Left kidney (tissue), 8 donors: ENCODE measurements at places on chromosomes 7 and 10. TPM values are rescaled to one million over a fixed set of nuclear protein-coding genes. Genes with fewer than 3 reads are reported as not detected.

GRCh38 chr10:19654576-19654975 lies 161.7 kb upstream of the PLXDC2 start:
- DNase-seq, result no peak

DNA sequence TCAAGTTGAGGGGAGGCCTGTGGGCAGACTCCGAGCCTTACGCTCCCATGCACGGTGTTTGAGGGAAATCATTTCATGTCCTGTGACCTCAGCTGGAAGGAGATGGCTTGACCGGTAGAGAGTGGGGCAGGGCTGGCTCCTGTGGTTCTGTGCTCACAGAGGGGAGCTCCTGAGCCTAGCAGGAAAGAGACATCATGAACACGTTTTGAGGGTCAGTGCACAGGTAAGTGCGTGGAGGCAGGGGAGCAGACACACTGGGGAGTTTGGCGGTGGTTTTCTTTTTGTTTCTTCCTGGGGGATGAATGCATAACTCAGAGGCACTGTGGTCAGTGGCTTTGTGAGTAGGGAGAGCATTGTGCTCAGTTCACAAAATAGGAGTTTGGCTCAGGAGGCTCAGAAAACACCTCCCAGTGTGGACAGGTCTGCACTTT lies 22.5 kb downstream of the ADCY1 start:
- DNase-seq, result no peak

Gene CTAGE15
- 0.73 TPM for polyA plus RNA-seq

Gene C1QL3
- 0.40 TPM for polyA plus RNA-seq

GRCh38 chr10:114017271-114017670 lies 26.4 kb upstream of the ADRB1 start:
- DNase-seq, result no peak

Gene OR2A42
- 1.8 TPM for polyA plus RNA-seq

GRCh38 chr7:46003896-46004875 lies 83.1 kb upstream of the IGFBP3 start:
- no peak for DNase-seq

GRCh38 chr7:157712666-157713235 lies 375.9 kb downstream of the DNAJB6 start:
- no peak for DNase-seq

GRCh38 chr10:5317547-5318107 lies 47.1 kb upstream of the UCN3 start:
- peak; percentile 21 for DNase-seq

DNA sequence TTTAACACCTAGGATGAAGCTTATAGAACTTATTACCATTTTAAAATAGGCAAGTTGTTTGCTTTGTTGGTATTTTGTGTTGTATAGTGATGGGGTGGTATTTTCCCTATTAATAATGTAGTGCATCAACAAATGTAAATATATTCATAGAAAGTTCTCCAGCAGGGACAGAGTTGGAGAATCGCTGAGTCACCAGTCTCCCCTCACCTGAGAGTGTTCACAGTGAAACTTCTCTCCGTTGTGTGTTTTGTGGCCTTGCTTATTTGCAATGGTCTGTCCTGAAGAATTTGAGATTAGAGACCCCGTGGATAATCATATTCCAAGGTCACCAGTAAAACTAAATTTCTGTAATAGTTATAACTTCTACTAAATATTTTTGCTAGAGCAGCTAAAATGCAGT lies 51.0 kb downstream of the HDAC9 start:
- no peak for DNase-seq

DNA sequence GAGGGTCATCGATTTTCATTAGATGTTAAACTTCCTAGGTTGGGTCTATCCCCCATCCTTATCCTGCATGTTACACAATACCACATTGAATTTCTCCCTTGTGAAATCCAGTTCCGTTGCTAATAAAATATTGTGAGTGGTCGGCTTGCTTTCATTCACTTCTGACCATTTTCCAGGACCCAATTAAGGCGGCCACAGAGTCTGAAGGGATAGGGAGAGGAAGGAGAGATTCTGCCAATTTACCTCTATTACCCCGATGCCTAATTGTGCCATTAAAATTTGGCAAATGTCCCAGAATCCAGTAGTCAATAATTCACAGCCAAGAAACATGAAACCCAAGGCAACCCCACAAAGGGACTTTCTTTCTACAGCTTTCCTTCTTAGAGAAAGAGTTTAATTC lies 129.9 kb downstream of the IPMK start:
- peak; percentile 48 for DNase-seq

DNA sequence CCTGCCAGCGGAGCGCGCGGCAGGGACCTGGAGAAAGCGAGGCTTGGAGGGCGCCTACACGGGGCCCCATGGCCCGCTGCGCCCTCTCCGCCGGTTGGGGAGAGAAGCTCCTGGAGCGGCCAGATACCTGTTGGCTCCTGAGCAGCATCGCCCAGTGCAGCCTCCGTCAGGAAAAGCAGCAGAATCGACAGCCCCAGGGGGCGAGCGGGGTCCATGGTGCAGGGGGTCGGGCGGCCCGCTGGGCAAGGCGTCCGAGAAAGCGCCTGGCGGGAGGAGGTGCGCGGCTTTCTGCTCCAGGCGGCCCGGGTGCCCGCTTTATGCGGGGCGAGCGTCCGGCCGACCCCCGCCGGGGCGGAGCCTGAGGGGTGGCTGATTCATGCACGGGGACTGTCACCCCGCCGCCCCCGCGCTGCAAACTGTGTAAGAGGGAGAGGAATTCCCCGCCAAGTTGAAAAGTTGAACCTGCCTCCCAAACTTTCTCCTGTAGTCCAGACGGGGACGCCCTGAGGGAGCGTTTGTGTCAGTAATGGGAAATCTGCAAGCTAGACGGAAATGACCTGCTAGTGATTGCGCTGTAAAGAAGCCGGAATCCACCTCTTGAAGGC lies at the start of gene TFPI2:
Gene TFPI2 (minus strand): TSS at position 290 of the 605 bp plus-strand sequence. CDS start 75 bp downstream, at position 215.
- peak; percentile 67 for DNase-seq

DNA sequence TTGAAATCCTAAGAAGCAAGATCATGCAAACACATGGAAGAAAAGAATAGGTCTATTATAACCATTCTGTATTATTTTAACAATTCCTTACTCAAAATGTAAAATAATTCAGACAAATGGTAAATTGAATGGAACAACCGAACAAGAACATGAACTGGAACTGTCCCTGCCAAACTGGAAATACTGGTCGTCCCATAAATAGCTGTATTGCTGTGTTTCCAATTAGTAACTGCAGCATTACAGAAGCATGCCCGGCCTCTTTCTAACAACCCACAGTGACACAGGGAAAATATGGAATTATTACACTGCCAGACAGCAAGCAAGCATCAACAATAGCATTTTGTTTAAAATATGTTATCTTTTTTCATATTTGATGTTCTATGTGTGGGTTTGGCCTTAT lies 1138.5 kb upstream of the PHF14 start:
- peak; percentile 17 for DNase-seq

Gene PDE1C
- 4.6 TPM for polyA plus RNA-seq

Gene COL26A1
- 22.5 TPM for polyA plus RNA-seq

GRCh38 chr7:2760098-2760889 lies 72.3 kb downstream of the AMZ1 start:
- peak; percentile 46 for DNase-seq

DNA sequence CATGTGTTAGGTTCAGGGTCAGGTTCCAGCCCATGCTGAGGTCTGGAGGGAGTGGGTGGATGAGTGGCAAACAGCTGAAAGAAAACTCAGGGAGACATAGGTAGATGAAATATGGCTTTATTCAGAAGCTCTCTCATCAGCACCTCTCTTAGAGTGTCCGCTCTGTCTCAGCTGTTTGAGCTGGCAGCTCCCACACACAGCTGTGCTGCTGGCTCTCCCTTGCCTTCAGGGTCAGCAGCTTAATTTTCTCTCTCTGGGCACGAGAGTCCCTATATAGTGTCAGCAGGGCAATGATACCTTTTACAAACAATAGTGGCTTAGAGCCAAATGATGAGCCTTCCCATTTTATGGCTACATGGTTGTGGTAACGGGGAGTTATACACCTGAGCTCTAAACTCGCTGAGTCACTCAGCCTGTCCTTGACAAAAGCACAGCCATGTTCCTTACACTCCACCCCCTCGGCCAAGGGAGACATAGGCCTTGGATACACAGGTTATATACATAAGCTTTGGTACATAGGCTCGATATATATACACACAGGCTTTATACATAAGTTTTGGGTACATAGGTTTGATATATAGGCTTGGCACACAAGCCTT lies 10.4 kb downstream of the RNF133 start:
- peak; percentile 40 for DNase-seq

DNA sequence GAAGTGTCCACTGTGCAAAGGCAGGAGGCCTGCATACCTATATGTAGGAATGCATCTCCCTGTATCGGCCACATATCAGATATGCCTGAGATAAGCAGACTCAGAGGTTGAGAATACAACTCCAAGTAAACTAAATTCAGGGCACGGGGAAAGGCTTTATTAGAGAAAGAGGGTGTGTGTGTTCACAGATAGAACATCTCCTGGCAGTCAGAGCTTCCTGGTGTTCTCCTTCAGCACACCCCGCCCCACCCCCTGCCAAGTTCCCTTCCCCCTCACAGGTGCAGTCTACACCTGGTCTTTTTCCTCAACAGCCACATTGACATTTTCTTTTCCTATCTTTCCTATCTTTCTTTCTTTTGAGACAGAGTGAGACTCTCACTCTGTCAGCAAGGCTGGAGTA lies 17.1 kb downstream of the GBX1 start:
- no peak for DNase-seq

DNA sequence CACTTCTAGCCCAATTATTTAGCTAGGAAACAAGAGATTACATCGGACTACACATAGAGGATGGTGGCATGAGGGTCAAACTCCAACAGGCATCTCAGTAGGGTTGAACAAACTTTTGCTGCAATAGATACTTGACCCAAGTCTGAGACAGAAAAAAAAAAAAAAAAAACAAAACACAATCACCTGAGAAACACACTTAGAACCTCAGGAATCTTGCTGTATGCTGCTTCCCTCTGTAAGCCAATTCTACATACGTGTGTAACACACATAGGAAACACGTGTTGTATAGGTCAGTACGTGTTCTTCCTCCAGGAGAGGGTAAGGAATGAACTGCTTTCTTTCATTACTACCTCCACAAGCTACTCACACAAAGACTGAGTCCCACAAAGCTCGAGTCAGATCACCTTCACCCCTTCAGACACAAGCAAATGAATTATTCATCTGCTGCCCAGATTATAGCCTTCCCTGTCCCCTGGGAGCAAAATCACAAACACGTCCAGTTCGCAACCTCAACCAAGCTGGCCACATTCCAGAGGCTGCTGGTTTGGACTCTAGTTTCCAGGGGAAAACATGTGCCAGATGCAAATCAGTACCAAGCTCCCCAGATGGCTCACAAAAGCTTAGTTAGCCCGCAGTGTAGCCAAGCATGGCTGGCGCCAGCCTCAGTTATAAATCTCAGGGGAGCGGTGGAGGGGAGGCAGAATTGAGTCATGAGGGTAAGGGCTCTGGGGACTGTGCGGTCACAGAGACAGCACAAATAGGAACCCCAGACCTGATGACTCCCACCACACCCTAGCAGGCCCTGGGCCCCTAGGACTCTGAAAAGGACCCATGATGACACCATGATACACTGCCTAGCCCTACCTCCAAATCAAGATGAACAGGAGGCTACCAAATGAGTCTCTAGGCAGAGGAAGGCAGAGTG lies 15.1 kb downstream of the PSAP start:
- DNase-seq, result peak; percentile 86

DNA sequence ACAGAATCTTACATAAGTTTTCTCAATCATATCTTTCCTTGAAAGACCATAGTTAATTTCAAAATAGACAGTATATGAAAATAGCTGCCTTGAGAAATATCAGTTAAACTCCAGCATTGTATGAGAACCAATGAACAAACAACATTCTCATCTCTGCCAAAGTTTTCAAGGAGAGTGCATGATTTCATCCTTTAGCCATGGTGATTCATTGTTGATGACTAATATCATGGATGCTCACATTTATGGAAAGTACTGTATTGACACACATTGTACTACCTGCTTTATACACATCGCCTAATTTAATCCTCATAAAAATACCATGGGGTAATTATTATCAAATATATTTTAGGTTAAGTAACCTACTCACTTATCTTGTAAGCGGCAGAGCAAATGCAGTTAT lies 250.3 kb downstream of the CNTNAP2 start:
- DNase-seq, result no peak
